ENCODE measurements at places on chromosomes 5 and 9. TPM values are rescaled to one million over a fixed set of nuclear protein-coding genes. Genes with fewer than 3 reads are reported as not detected.

Gene TAL2
- total RNA-seq: not detected

Gene GADD45G
- total RNA-seq: 1.2 TPM

Gene OSMR
- 82.4 TPM for total RNA-seq

Gene GNA14
- 0.15 TPM for total RNA-seq

Gene NIM1K
- 0.59 TPM for total RNA-seq

Gene NSG2
- not detected for total RNA-seq

Gene SLC22A4
- total RNA-seq: 1.5 TPM

Gene TMEM252
- not detected for total RNA-seq

Gene PLK2
- 258 TPM for total RNA-seq

Gene F12
- 13.4 TPM for total RNA-seq

Gene WASHC1
- 9.8 TPM for total RNA-seq

Gene SVEP1
- total RNA-seq: 0.05 TPM

Gene FAM120A
- total RNA-seq: 70.5 TPM

Gene GFPT2
- total RNA-seq: 2.1 TPM

Gene PTGDS
- 13.7 TPM for total RNA-seq

Gene PLEKHG4B
- total RNA-seq: 8.9 TPM

Gene CDKN2A
- total RNA-seq: not detected

Gene TEX10
- 15.4 TPM for total RNA-seq

Gene ZNF618
- total RNA-seq: 1.8 TPM

Gene HSPB3
- not detected for total RNA-seq

Gene PCDHA10
- 0.33 TPM for total RNA-seq

Gene SOHLH1
- not detected for total RNA-seq

Gene FSTL4
- 0.18 TPM for total RNA-seq

Gene FBP2
- total RNA-seq: not detected

Gene LCN1
- not detected for total RNA-seq

Gene CCDC192
- total RNA-seq: not detected

Gene PCDHB15
- total RNA-seq: 0.15 TPM

Gene ADAMTS16
- 0.54 TPM for total RNA-seq

Gene PCDHB4
- total RNA-seq: 0.26 TPM

Gene MLANA
- not detected for total RNA-seq

Gene ZDHHC11B
- total RNA-seq: 1.4 TPM

Gene ANAPC2
- 46.0 TPM for total RNA-seq

Gene PRDM9
- not detected for total RNA-seq

Gene GGTA1
- total RNA-seq: not detected

Gene DMRT2
- total RNA-seq: not detected

Gene CCNO
- total RNA-seq: 12.3 TPM

Gene ATP10B
- total RNA-seq: not detected

Gene RALGDS
- total RNA-seq: 25.8 TPM

Gene ACTBL2
- total RNA-seq: not detected

Gene C5orf52
- total RNA-seq: not detected

Gene PCDHA12
- 10.0 TPM for total RNA-seq

Gene GOLGA1
- 15.5 TPM for total RNA-seq

Gene TEK
- total RNA-seq: not detected

Gene EQTN
- total RNA-seq: not detected

Gene CBY3
- 0.39 TPM for total RNA-seq

Gene PDE6A
- total RNA-seq: 0.33 TPM

Measured in Panc1 (cell line).